ENCODE measurements at places on chromosomes 2 and 18. TPM values are rescaled to one million over a fixed set of nuclear protein-coding genes. Genes with fewer than 3 reads are reported as not detected.

Gene SKOR2
- total RNA-seq: not detected

Gene ACAA2
- 110 TPM for total RNA-seq

Gene CDH2
- total RNA-seq: 0.05 TPM

Gene CPO
- total RNA-seq: not detected

Gene TIA1
- total RNA-seq: 146 TPM

Measured in T-helper 2 cell treated with Interferon-gamma antibody and Interleukin-4, amounts not matched to agents 100 ng/mL and 5 ng/mL, for 36 hours (primary cell).